CD4-positive, alpha-beta T cell treated with Interleukin-6 for 4 hours (primary cell): ENCODE measurements at places on chromosomes 2 and 18.

DNA sequence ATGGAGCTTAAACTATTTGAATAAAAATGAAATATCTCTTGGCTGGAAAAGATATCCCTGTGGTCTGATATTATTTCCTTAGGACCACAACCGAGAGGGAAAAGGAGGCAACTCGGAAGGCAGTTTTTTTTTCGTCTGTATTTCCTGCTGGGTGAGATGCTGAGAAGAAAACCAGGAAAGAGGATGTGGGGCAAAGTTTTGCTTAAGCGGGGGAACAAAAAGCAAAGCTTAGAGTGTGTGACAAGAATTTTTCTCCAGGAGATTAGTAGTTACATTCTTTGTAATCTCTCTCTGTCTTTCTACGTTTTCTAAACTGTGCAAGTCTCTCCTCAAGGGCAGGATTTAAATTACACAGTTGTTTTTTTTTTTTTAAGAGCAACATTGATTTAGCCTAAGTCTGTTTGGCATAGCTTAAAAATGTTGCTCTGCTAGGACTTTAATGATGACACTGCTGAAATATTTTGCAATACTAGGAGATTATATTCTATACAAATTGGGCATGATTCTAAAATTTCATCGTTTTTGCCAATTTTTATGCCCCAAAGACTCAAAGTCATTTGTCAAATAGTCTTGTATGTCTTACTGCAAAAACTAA lies 258.5 kb downstream of the KCNS3 start:
- DNase-seq = no peak

- no peak for DNase-seq
Observed at GRCh38 chr2:230423851-230424458, 8.0 kb downstream of the SP100 start.

DNA sequence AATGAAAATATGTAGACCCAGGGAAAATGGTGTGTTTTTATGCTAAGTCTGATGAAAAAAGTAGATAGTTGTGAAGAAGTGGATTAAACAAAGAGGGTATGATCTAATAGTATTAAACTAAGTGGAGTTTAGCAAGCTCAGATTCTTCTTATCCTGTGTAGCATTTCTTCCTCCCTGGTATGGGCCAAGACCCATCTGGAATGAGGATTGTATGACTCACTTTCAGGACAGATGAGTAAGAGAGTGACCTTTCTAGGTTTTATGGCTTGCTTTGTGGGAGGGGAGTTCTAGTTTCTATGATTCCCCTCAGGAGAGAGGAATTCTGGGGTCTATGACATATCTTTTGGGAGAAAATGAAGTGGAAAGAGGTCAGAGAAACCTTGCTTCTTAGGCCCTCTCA lies 550.1 kb downstream of the SPAG16 start:
- no peak for DNase-seq

GRCh38 chr2:235043762-235044500 lies 92.1 kb downstream of the SH3BP4 start:
- no peak for DNase-seq

GRCh38 chr2:98720286-98720685 lies 10.6 kb downstream of the MGAT4A start:
- DNase-seq = no peak

DNA sequence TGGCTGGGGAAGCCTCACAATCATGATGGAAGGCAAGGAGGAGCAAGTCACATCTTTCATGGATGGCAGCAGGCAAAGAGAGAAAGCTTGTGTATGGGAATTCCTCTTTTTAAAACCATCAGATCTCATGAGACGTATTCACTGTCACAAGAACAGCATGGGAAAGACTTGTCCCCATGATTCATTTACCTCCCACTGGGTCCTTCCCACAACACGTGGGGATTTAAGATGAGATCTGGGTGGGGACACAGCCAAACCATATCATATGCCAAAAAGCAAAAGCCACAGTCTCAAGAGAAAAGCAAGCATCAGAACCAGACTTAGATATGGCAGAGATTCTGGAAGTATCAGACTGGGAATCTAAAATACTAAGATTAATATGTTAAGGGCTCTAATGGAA lies 30.0 kb upstream of the SCRN3 start:
- DNase-seq = no peak

DNA sequence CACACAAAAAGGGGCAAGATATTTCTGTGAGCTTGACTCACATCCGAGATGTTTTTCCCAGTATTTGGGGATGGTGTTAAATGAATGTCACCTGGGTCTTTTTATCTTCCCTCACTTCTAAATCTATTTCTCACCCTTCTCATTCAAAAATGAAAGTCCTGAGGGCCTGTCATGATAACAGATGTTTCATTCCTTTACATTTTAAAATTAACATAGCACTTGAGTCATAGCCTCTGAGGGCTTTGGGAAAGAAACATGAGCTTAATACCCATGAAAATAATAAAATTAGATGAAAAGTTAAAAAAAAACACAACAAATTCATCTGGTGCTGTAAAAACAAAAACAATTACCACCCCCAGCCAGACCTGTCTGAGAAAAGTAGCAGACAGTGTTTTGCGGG lies 226.7 kb downstream of the HNMT start:
- DNase-seq = no peak

DNA sequence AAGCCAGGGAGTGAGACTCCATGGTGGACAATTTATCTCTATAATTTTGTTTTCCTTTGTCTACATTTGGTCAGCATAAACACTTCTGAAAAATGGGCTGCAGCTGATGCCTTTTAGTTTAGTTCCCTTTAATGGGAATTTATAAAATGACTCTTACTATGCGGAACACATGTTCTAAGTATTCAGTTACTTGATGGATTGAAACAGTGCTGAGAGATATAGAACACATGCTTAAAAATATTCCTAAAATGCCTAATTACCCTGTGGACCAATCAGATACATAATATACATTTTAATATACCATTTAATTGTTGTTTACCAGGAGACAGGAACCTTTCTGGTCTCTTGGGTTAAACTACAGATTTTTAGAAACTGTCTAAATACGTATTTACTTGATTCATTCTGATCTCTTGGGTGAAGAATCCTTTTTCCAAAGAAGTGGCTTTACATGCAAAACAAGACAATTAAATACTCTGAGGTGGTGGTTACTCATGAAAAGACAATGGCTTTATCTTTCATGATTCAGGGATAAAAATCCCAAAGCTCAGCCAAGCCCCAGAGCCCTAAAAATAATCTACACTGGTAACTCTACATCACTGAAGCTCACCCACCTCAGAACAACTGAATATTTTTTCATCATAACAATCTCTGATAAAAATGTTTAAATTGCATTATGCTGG lies 128.1 kb upstream of the SERTAD2 start:
- no peak for DNase-seq

GRCh38 chr2:43045866-43046265 lies 180.5 kb downstream of the ZFP36L2 start:
- DNase-seq = no peak

DNA sequence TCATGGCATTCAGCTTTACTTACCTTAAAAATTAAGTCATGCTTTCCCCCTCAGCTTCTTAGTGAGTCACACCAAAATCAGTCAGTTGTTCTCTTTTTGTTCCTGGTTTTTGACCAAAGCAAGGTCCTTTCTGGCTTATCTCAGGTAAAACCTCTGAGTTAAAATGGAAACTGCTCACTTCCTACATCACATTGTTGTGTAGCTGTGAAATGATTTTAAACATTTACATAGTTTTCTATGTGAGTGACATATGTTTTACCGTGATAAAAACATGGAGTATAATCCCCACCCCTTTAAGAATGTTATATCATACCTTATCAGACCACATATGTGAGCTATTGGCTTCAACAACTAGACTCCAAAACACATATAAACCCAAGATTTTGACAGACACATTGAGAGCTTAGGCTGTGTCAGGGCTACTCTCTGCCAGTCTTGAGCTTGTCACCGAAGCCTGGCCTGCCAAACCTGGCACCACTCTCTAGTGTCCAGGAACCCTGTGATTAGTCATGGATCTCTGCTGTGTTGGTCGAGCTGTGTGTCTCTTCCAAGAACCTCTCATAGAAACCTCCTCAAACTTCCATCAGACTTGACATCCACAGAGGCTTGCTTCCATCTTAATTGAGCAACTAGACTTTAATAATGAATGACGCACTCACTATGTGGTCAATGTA lies 294.5 kb upstream of the FBXO11 start:
- DNase-seq = no peak
